ENCODE measurements at places on chromosomes 12 and 14.

- no peak for DNase-seq
Observed at GRCh38 chr12:21941506-21942376, 515 bp upstream of the ABCC9 start.

DNA sequence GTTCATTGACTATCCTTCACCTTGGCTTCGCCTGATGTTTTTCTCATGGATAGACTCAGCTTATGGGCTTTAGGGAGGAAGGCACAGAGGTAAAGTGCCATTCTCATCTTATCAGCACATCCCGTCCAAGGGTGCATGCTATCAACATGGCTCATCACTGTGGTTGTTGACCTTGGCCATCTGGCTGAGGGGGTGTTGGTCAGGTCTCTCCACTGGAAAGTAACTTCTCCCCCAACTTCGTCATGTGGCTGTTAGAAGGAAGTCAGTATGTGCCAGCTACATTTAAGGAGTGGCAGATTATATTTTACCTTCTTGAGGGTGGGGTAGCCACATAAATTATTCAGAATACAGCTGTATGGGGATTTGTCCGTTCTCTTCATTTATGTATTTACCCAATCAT, 68.9 kb downstream of the EML1 start:
- DNase-seq, result no peak

DNA sequence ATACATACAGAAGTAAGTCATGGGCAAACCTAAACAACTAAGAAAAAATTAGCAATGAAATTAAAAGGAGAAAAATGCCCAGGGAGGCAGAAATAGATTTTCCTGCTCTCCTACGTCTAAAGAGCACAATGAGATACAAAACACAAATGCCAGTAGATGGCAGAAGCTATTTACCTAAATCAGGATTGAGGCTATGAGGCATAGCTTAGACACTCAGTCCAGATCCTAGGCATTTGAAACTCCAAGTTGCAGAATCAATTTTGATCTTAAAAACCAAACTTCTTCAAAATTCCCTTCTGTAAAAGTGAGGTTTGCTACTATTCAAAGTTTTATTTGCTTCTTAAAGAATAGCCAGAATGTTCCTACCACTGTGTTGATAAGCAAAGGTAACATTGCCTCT, 368.6 kb downstream of the DAD1 start:
- DNase-seq, result no peak

DNA sequence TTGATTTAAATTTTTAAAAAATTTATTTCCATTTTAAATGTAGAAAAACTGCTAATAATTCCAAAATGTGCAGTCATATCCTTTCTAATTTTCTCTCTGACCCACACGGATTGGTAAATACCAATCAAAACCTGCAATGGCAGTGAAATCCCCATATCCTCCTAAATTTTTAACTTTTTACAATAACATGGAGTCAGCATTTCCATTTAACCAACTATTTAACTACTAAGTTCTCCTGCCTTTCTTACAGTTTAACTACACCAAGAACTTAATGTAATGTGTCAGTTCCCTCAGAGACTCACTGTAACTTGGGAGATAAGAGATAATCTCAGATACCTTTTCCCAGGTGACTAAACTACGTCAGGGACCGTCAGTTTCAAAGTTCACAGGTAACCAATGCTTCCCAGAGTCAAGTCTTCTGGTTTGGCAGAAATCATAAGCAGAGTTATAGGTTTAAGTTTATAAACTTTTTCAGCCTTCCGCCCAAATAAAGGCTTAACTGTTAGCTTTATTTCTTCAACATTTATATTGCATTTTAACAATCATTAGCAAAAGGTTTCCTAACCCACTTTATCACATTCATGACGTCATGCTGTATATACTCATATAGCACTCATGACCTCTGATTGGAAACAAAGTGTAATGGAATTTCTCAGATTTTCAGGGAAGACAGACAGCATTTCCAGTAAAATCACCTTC, 7.6 kb downstream of the KRAS start:
- DNase-seq, result no peak

GRCh38 chr14:36580856-36581831, 1.3 kb downstream of the NKX2-8 start:
- DNase-seq, result no peak

- DNase-seq, result no peak
Observed at GRCh38 chr14:24070285-24071143, 848 bp upstream of the CPNE6 start.
